CMK (cell line): ENCODE measurements at places on chromosomes 5 and 9.

GRCh38 chr5:60287174-60287771 is 393.7 kb upstream of the PDE4D start:
- peak; percentile 12 for DNase-seq

- DNase-seq: no peak
Observed at GRCh38 chr5:116320486-116320885, 235.7 kb downstream of the COMMD10 start.

DNA sequence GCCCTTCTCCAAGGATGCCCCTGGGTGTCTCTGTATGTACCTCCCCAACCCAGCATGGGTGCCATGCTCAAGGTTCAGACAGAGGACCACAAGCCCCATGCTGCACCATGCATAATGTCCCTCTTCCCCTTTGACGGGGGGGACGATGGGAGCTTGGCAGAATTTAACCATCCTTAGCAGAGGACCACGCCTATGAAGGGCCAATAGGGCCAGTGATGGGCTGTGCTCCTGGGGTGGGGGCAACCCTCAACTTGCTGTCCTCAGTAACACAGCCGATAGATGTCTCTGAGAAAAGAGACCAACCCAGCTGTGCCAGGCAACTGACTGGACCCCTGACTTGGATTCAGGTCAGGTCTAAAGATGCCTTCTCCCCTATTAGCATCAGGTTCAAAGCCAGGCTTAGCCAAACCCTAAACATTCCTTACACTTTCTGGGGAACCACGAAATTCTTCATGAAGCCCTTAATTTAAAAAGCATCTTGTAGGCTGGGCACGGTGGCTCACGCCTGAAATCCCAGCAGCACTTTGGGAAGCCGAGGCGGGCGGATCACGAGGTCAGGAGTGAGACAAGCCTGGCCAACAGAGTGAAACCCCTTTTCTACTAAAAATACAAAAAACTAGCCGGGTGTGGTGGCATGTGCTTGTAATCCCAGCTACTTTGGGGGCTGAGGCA is 20.7 kb upstream of the JADE2 start:
- DNase-seq: no peak

- DNase-seq: no peak
Observed at GRCh38 chr5:169116961-169117461, 183.9 kb downstream of the SLIT3 start.

DNA sequence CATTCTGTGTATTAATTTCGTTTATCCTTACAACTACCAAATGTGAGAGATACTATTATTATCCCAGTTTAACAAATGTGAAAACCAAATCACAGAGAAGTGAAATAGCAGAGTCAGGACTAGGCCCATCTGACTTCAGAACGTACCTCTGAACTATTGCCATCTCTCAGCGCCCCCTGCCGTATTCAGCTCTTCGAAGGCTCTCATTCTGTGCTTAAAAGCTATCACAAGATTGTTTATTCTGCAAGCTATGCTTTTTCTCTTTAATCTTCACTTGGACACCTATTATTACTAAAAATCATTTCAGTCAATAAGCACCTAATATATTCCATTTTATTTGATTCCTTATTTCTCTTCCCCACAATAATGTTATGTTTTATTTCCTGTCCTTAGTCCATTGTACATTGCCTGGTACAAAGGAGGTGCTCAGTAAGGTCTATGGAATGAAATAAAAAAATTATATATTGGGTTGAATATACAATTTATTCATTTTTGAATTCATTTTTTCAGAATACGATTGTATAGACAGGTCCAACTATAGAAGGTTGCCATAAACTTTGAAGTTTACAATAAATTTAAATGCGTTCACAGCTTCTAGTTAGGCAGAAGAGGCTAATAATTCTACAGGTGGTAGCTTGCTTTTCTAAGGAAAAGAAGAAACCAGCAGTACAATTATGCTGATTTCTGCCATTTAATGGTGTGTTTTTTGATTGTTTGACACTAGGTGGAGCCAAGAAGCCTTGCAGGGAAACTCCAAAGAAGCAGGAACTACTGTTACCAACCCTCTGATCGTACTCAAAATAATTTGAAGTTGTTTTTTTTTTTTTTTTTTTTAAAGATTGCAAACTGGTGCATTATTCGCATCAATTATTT is 202.2 kb upstream of the DMRTA1 start:
- no peak for DNase-seq

DNA sequence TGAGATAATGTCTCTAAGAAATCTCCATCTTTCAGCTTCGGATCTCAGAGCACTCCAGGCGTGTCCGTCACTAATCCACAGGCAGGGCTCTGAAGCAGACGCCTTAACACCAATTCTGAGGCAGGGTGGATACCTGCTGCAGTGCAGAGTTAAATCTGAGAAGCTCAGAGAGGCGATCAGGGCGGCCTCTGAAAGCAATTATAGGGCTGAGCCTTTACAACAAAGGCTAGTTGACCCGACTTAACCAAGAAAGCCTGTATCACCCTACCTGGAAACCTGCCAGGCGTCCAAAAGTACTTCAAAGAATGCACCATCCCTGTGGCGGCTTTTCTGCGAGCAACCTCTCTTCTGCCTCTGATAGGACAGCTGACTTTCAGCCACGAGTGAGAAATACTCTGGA is 134.8 kb upstream of the MSX2 start:
- DNase-seq: no peak

DNA sequence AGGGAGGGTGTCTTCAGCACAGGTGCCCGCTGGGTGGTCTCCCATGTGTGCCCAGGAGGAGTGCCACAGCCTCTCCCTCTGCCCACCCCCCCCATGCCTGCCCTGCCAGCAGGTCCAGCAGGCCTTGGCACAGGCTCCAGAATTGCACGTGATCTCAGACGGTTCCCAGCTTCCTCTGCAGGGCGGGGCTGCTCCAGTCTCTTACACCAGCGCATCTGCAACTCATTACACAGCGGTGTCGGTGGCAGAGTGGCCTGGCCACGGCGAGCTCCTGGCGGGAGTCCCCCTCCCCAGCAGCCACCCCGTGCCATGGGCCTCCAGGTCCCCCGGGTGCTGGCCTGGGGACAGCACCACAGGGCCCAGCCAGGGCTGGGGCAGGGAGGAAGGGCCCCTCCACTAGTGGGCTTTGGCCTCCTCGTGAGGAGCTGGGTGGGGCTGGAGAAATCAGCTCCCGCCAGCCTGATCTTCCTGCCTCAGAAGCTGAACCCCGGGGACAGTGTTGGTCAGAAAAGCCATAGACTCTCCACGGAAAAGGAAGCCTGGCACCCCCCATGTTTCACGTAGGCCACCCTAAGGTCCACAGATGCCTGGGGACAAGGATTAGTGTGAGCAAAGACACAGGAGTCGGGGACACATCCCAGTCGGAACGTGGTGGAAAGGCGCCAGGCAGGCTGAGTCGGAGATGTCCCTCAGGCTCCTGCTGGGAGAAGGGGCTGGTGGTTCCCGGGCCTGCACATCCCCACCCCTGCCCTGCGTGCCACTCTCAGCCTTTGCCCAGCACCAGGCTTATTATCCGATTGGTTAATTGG is 40.2 kb downstream of the RXRA start:
- DNase-seq: no peak

DNA sequence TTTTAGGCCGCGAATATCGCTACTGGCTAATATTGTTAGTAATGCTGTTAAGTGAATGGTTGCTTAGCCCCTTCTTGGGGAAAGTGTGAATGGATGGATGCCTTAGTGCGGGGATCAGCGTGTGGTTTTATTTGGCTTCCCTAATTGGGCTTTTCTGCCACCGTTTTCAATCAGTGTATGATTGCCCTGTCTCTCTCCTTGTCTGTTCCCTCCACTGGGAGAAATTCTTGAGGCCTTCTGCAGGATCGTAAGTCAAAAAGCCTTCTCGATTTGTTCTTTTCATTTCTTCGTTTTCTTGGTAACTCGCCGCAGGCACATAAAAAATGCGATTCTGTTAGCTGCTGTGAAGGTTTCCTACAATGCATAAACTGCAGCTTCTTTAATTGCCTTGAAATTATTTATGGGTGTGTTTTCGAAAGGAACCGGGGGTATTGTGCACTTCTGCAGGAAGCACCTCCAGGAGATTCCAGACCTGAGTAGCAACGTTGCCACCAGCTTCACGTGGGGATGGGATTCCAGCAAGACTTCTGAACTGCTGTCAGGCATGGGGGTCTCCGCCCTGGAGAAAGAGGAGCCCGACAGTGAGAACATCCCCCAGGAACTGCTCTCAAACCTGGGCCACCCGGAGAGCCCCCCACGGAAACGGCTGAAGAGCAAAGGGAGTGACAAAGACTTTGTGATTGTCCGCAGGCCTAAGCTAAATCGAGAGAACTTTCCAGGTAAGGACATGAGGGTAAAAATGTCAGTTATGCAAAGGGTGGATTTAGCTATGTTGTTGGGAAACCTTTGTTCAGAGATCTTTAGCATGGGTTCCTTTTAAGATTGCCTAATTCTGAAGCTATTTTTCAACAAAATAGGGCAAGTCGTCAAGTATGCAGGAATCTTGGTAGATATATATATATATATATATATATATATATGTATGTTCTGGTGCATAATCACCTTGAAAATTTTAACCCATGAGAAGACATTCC is 700 bp downstream of the SKP2 start:
- DNase-seq: no peak

DNA sequence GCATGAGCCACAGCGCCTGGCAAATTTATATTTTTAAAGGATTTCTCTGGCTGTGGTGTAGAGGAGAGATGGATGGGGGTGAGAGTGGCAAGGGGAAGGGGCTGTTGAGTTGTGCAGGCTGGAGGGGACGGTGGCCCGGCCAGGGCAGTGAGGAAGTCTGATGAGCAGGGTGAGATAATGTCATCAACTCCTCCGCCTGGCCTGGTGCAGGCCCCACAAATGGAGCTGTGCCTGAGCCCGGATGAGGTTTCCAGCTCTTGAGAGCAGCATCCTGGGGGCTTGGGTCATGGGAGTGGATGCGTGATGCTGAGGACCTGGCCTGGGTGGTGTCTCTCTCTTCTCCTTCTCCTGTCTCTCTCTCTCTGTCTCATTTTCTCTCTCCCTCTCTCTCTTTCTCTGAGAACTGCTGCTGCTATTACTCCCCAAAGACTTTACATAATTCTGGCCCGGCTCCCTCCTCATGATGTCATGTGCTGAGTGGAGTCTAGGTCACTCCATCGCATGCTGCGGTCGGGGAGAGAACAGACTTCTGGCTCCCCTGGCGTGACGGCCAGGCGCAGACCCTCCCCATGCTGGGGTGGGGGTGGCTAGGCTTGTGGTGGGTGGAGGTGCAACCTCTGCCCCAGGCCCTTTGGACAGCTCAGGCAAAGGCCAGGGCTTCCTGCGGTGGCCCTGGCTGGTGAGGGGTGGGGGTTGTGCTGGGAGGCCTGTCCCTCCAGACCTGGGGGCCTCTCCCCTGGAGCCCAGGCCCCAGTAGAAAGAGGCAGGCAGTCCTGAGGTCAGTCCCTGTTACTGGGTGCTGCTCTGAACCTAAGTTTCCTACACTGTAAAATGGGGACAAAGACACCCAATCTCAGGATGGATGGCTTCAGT is 26.4 kb downstream of the FGF18 start:
- DNase-seq: no peak

- DNase-seq: no peak
Observed at GRCh38 chr9:94478755-94479730, 75.8 kb upstream of the PCAT7 start.

DNA sequence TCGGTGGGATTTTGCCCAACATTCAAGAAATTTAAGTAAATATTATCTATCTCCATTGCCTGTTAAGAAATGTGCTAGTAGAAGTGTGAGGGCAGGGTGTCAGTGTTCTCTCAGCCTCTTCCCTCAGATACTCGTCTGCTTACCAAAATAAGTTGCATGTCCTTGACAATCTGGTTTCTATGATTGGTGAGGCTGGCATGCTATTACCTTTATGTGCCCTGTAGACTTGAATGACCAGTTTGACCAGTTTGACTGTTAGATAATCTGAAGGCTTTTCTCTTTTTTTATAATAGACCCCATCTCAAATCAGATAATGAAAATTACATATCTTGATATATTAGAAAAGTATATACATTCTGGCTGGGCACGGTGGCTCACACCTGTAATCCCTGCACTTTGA is 348 bp downstream of the CATSPER3 start:
- DNase-seq: no peak

GRCh38 chr9:88980740-88981203 is 10.5 kb upstream of the S1PR3 start:
- no peak for DNase-seq

DNA sequence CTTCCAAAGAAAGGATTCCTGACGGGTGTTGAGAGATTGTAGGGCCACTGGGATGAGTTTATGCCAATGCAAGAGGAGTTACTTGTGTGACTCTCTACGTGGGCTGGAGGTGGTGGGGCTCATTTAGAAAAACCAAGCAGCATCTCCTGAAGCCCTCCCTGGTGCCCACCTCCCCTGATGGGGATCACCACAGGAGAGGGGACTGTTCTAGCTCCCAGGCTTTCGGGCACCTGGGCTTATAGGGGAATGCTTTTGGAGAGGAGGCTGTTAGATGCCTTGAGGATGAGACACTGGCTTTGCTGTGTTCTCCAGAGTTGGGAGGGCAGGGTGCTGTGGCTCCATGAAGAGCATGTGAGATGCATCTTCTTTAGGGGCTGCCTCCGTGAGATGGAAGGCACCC is 65.0 kb downstream of the IRX1 start:
- no peak for DNase-seq

- DNase-seq: no peak
Observed at GRCh38 chr9:306907-307306, 92.2 kb downstream of the DOCK8 start.

DNA sequence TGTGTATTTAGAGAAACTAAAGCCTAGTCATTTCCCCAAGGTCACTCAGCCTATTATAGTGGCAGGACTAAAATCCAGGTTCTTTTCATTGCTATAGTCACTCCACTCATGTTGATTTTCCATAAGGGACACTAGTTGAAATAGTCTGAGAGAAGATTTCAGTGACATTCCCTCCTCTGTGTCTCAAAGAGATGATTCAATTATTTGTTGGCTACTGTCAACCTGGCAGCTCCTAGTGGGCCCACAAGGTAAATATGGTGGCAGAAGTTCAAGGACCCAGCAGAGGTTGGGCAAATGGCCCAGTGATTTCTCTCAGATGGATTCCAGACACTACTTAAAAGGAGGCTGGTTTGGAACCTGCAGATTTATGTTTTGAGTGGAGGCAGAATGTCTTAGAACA is 48.1 kb downstream of the G3BP1 start:
- no peak for DNase-seq

DNA sequence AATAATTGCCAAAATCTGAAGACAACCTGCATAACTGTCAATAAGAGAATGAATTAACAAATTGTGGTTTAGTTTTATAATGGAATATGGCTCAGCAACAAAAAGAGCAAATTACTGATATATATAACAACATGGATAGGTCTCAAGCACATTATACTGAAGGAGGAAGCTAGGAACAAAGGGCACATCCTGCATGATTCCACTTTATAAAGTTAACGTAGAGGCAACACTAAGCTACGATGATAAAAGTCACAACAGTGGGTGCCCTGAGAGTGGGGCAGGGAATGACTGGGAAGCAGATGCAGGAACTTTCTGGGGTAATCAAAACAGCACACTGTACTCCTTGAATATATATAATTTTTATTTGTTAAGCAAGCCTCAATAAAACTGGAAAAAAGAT is 165.2 kb downstream of the RMI1 start:
- DNase-seq: no peak

DNA sequence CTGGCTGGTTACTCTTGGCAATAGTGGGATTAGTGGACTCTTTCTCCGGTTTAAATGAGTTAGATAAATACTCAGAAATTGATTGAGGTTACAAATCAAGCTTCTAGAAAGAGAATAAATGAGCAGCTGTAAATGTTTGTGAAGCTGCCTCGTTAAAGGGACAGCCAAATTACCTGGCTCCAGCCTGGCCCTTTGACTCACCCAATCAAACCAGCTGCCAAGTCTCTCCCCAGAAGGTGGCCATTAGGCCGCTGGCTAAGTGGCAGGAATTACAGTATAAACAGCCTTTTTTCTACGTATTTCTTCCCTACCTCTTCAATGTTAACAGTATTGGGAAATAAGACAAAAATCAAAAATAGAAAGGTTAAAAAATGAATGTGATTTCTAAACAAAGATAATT is 46.0 kb upstream of the SRFBP1 start:
- DNase-seq: no peak
